ENCODE measurements at places on chromosomes 3 and 15.

DNA sequence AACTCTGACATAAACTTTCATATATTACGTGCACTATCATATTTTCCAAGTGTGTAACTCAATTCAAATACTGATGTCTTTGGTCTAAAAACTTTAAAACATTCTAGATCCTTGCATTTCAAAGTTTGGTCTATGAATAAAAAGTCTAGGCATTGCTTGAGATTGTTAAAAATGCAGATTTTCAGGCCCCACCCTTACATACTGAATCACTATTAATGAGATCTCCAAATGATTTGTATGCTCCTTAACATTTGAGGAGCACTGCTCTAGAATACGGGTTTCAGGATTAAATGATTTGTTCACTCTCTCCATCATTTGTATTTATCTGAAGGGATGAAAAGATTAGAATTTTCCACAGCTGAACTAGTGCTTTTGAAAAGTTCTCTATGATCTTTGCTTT is 202.9 kb downstream of the KBTBD8 start:
- no peak for DNase-seq

- DNase-seq: no peak
Observed at GRCh38 chr3:151096716-151097115, 11.3 kb downstream of the MED12L start.

GRCh38 chr3:923161-923910 is 169.5 kb upstream of the CNTN6 start:
- no peak for DNase-seq

DNA sequence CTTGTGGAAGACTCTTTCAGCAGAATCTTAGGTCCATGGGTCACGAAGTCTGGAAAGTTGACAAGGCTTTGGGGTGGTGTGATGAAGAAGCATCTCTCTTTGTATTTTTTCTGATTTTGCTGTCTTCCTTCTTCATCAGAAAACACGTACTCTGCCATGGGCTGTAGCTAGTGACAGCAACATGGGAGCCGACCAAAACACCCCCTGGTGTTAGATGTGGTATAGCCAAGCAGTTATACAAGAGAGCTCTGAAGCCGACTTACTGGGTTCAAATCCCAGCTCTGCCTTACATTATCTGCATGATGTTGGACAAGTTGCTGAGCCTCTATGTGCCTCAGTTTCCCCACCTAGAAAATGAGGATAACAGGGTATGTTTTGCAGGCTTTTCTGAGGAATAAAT is 32.9 kb upstream of the LYZL4 start:
- no peak for DNase-seq

DNA sequence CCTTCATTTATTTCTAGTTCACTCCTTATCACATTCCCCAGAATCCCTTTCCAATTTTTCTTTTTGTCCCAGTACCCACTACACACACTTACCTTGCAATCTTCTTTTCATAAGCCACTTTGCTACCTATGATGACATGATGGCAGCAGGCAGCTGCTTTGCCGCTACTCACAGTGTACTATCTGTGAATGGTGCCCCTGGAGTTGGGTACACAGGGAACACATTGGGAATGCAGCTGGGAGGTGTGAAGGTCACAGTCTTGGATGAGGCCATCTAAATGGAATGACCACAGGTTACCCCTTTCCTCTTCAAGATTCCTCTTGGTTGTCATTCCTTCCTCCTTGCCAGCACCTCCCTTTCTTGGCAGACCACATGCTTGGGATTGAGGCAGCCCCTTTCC is 20.8 kb upstream of the TNIK start:
- no peak for DNase-seq

GRCh38 chr3:168806871-168807270 is 711.1 kb upstream of the GOLIM4 start:
- no peak for DNase-seq

- DNase-seq: no peak
Observed at GRCh38 chr3:95343767-95344166, 1280.9 kb downstream of the NSUN3 start.

- no peak for DNase-seq
Observed at GRCh38 chr3:78481050-78481449, 1286.7 kb downstream of the ROBO1 start.

DNA sequence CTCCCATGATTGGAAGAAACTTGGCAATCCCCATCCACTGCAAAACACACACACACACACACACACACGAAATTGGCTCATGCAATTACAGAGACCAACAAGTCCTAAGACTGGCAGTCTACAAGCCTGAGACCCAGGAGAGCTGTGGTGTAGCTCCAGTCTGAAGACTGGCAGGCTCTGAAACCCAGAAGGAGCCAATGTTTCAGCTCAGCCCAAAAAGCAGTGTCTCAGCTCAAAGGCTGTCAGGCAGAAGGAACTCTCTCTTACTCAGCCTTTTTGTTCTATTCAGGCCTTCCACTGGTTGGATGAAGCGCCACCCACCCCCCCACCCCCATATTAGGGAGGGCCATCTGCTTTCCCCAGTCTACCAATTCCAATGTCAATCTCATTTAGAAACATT is 32.1 kb downstream of the MESD start:
- no peak for DNase-seq

DNA sequence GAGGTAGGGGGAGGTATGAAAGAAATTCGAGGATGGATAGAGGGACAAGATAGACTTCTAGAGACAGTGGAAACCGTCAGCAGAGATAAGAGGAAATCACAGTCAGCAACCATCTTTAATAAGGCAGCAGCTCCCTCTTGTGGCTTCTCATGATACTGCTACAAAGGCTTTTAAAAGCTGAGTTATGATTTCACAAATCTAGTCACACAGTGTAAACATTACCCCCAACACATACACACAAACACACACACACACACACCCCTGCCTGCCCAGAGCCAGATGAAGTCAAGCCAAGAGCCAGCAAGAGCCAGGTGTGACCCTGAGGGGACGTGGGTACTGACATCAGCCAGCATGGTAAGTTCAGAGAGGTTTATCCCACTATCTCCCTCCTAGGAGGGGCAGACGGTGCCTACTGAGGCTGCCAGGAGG is 18.9 kb upstream of the TGM5 start:
- peak; percentile 30 for DNase-seq

GRCh38 chr3:188946351-188947240 is 225.2 kb upstream of the TPRG1 start:
- no peak for DNase-seq

DNA sequence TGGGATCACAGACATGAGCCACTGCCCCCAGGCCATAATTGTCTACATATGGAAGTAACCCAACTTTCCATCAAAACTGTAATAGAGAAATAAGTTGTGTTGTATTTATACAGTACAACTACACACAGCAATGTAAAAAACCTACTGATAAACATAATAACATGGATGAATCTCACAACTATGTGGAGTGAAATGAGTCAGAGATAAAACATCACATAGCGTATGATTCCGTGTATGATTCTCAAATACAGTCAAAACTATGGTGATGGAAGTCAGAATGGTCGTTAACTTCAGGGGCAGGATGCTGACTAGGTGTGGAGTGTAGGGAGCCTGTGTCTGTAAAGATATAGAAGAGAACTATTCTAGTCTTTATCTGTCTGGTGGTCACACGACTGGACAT is 332.7 kb upstream of the SLCO3A1 start:
- DNase-seq: no peak

DNA sequence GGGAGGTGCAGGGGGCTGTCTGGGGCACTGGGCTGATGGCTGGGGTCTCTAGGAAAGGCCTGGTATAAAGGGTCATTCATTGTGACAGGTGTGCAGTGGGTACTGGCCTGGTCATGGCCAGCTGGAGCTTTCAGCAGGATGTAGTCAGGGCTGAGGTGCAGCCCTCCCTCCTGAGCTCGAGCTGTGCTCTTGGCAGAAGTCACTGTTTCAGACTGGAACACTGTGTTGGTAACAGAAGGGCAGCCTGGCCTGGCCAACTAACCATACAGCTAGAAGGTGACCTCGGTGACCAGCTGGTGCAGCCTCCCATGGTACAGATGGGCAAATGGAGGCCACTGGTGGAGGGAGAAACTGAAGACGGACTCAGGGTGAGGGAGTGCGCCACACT is 34.4 kb upstream of the LCTL start:
- no peak for DNase-seq

GRCh38 chr3:30751610-30752299 is 142.7 kb downstream of the GADL1 start:
- DNase-seq: peak; percentile 42
